NCI-H2107 (cell line): ENCODE measurements at places on chromosomes 13 and 19.

- DNase-seq, result no peak
These were observed 6.1 kb downstream of the DENND1C start for GRCh38 chr19:6475321-6476108.

DNA sequence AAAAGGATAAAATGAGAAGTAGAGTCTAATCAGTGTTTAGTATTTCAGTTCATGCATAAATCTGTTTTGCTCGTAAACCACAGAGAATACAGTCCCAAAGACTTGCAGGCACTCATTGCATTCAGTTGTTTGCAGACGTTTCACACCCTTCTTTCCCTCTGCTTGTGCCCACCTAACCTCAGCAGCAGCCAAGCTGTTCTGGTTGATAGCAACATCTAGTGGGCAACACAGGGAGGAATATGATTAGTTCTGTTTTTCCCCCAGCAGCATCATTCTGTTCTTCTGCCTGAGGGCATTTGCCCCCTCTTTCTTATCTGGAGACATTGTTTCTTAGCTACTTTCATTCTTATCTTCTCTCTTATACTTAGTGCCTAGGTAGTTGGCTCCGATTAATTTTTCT lies 135.6 kb downstream of the PAN3 start:
- no peak for DNase-seq

- no peak for DNase-seq
These were observed 121.0 kb downstream of the CRYL1 start for GRCh38 chr13:20404488-20405222.

- no peak for DNase-seq
These were observed 373 bp downstream of the TNFAIP8L1 start for GRCh38 chr19:4639531-4640246.

DNA sequence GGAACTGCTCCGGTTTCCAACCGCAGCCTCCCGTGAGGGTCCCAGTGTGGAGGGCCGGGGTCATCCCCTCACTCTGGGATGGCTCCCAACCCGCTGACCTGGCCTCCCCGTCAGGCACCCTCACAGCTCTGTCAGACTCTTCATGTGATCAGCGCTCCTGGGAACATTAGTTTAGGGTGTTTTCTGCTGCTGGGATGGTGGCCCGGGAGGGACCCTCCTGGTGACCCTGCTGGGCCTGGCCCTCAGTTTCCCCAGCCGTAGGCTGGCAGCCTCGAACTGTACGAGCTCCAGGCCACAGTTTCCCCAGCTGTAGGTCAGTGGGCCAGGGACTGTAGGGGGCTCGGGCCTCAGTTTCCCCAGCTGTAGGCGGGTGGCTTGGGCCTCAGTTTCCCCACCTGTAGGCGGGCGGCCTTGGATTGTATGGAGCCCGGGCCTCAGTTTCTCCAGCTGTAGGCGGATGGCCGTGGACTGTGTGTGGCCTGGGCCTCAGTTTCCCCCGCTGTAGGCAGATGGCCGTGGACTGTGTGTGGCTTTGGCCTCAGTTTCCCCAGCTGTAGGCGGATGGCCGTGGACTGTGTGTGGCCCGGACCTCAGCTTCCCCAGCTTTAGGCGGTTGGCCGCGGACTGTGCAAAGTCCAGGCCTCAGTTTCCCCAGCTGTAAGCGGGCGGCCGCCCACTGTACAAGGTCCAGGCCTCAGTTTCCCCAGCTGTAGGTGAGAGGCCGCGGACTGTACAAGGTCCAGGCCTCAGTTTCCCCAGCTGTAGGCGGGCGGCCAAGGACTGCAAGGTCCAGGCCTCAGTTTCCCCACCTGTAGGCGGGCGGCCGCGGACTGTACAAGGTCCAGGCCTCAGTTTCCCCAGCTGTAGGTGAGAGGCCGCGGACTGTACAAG lies 1.3 kb upstream of the PTBP1 start:
- no peak for DNase-seq

DNA sequence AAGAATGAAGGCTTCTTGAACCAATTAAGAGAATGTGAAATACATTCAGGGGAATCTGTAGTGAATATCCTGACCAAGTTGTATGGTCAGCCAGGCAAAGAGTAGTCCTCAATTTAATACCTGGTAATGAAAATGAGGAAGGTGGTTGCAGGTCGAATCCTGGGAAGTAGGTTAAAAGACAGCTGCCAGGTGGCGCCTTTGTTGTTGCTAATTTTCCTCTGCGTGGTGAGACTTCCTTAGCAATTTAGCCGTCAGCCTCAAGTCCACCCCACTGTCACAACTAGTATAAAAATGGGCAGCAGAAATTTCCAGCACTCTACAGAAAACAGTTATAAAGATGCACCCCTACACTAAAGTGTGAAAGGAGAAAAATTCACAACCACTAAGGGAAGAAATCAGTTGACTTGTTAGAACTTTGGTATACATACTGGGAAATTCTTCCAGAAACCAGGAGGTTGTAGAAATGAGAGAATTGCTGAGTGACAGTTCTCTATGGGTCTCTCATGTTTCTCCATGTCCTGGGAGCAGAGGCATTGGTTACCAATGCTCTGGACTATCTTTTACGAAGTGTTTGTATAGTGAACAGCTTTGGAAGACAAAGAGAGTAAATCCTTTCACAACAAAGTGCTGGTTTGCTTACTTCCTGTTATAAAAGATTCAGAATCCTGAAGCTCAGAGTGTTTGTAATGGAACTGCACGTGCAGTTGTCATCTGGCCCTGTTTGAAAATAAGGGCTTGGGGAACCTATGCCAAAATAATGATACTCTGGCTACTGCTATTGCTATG lies 235.9 kb downstream of the NHLRC3 start:
- DNase-seq, result peak; percentile 19

- no peak for DNase-seq
These were observed 471.0 kb downstream of the OLFM4 start for GRCh38 chr13:53499576-53500133.

DNA sequence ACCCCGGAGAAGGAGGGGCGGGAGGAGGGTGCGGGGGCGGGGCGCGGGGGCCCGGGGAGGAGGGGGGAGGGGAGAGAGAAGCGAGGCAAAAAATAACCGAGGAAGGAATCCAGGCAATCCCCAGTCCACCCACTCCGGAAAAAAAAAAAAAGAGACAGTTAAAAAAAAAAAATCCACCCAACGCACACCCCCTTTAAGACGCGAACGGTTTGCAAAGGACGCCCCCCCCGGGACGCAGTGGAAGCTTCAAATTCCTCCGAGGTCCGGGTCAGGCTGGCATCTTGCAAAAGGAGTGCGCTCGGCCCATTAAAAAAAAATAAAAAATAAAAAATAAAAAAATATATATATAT lies at the start of gene CACNA1A:
CACNA1A (minus strand) TSS at position 9 of the 350 bp plus-strand sequence. CDS start 255 bp downstream, outside the sequence.
- no peak for DNase-seq

DNA sequence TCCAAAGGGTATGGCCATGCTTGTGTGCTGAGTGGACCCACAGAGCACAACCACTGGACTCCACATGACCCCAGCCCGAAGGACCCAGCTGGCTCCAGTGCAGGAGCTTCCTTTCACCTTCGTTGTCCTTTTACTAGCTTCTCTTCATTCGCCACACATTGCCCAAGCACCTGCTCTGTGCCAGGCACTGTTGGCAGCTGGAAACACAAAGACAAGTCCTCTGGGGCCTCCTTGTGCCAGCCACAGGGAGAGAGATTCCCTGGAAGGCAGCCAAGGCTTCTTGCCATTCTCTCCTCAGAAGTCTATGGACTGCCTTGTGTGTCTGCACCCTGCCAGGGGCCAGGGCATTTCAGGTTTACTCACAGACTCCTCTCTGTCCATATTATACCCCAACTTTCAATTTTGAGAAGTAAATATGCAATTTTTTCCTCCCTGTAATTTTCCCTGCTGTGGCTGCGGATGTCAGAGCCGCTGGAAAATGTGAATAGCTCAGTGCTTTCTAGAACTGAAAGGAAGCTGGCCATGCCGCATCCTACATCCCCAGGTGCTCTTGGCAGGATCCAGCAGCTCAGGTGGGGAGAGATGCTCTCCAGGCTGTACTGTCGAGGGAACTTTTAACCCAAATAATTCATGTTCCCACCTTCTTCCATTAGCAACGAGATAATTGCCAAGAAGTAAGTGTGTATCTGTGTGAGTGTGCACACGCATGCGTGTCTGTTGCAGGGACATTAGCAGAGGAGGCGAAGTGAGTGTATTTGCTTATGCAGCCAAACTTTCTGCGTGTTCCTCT lies 57.2 kb downstream of the CHST8 start:
- peak; percentile 56 for DNase-seq

GRCh38 chr19:15810335-15810734 lies 5.1 kb downstream of the OR10H1 start:
- no peak for DNase-seq

GRCh38 chr19:33890569-33890968 lies 93.9 kb downstream of the KCTD15 start:
- DNase-seq, result no peak

DNA sequence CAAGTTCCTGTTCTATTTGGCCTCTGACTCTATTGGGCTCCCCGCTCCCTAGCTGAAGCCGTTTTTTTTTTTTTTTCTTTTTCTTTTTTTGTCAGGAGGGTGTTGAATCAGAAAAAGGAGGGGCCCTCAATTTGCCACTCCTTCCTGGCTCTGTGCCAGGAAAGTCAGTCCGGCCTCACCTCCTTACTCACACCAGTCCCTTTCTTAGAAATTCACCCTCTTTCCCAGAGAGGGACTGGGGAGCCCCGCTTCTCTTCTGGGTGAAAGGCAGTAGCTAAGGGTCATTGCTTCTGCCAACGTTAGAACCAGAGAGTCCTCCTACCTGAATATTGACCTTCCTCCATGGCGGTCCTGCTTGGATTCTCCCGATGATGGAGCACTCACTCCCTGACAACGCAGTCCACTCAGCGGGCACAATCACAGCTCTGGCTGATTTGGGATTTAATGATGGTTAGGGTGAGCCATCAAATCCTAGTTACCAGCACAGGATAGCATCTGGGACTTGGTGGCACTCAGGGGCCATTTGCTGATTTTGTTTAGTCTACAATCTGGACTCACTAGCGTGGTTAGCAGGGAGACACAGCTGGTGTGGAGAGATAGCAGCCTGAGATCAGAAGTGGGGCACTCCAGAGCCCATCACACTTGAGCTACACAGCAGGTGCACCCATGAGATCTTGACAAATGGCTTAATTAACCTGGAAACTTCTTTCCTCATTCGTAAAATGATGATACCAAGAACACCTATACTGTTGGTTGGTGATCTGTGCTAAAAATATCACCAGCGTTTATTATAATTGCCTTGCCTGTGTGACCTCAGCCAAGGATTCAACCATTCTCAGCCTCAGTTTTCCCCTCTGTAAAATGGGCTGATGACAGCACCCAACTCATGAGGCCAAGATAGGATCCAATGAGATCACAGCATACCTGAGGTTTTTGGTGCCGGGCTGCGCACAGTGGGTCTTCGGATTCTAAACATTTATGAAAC lies 2.2 kb downstream of the FCER2 start:
- DNase-seq, result no peak

- DNase-seq, result no peak
These were observed 17.8 kb downstream of the NHLRC3 start for GRCh38 chr13:39056018-39056417.

DNA sequence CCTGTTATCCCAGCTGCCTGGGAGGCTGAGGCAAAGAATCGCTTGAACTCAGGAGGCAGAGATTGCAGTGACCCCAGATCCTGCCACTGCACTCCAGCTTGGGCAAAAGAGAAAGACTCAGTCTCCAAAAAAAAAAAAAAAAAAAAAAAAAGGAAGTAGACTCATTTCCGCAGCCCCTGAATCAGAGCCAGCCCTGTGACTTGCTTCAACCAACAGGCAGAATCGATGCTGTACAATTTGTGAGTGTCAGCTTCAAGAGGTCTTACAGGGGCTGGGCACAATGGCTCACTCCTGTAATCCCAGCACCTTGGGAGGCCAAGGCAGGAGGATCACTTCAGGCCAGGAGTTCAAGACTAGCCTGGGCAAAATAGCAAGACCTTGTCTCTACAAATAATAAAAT lies 12.8 kb downstream of the ANKRD27 start:
- no peak for DNase-seq

GRCh38 chr19:39553082-39553652 lies 13.2 kb upstream of the EID2 start:
- DNase-seq, result no peak

GRCh38 chr13:110173247-110173818 lies 133.6 kb downstream of the COL4A1 start:
- no peak for DNase-seq

DNA sequence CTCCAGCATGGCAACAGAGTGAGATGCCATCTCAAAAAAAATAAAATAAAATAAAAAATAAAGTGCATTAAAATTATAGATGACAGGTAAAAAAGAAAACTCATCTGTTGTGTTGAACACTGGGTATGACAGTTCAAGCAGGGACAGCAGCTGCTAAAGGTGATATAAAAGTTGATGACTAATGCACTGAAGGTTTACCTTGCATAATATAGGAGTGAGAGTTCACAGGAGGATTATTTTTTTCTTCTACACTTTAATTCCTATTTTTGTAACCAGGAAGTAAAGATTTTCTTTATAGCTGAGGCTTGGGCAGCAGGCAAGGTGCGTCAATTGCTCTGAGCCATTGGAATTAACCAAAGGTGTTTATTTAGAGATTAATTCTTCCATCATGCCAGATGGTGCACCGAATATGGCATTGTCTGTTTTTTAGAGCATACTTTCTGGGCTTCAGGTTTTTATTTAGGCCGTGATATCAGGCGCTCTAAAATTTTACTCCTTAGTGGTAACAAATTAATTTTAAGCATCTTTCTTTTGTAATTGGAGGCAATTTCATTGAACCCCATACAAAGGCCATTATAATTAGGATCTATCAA lies 337.0 kb upstream of the SLC10A2 start:
- no peak for DNase-seq

DNA sequence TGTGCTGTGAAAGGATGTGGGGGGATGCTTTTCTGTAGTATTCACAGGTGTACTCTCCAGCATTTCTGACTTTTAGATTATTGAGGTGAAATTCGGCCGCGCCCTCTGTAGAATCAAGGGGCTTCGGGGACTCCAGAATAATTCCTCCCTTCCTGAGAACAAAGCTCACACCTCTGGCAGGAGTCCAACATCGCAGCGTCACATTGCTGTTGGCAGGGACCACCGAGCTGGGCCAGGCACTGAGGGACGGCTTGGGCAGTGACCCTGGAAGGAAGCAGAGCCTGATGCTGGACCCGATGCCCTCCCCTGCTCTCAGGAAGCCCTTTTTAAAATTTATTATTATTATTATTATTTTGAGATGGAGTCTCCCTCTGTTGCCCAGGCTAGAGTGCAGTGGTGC lies 6.3 kb downstream of the TARM1 start:
- DNase-seq, result no peak

DNA sequence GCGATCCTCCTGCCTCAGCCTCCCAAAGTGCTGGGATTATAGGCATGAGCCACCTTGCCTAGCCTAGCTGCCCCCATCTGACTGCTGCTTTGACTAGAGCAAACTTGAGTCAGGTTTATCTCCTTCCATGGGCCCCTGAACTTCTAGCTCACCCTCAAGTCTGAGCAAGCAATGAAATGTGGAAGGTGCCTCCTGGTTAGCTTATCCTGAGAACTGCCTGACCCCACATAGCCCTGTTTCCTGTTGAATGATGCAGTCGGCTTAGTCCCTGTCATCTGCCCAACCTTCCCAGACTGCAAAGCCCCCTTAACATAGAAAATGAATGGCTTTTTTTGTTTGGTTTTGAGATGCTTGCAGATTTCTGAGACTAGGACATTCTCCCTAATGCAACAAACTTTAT lies 8.9 kb upstream of the TMEM160 start:
- no peak for DNase-seq
